ENCODE measurements at places on chromosomes 6 and 20.

DNA sequence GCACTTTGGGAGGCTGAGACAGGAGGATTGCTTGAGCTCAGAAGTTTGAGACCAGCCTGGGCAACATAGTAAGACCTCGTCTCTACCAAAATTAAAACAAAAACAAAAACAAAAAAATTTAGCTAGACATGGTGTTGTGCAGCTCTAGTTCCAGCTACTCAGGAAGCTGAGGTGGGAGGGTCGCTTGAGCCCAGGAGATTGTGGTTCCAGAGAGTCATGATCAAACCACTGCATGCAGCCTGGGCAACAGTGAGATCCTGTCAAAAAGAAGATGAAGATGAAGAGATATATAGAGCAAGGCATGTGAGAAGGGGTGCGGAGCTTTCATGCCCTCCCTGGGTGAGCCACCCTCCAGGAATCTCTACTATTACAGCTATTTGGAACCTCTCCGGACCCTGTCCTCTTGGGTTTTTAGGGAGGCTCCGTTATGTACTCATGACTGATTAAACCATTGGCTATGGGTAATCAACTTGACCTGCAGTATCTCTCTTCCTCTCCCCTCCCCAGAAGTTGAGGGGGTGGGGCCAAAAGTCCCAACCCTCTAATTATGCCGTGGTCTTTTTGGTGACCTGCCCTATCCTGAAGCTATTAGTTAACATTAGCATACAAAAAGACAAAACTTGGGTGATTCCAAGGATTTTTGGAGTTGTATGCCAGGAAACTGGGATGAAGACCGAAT lies 9.0 kb downstream of the POLH start:
- no peak for DNase-seq

DNA sequence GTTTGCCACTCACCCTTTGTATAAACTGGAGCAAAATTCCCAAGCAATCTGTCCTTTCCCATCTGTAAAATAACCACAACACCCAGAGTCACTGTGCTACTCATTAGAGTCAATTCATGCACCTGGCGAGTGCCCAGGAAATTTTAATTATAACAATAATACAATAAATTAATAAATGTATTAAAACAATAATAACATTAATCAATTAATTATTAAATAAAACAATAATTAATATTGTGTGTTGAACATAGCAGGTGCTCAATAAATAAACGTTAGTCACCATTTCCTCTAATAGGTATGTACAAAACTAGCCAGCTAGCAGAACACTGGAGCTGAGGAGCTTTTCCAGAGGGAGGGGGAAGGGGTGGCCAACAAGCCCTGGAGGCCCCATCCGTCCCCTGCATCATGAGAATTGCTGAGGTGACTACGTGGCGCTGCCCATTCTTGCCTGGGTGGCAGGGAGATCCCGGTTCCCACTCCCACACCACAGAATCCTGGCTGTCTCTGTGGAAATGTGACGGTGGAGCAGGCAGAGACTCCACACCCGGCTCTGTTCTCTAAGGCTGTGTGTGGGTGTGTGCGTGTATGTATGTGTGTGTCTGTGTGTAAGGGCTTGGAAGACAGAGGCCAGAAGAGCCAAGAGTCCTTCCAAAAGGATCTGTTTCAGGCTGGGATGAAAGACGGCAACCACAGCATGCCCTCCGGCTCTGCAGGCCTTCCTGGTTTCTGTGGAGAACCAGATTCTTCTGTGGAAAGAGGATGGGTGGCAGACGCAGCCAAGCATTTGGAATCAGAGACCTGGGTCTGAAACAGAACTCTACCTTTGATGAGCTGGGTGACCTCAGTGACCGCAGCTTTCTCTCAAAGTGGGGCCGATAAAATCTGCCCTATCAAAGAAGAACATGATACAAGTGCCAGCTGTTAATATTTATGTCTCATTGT lies 18.8 kb upstream of the EZR start:
- no peak for DNase-seq

- DNase-seq: no peak
Observed at GRCh38 chr20:50595433-50595895, 85.3 kb downstream of the PTPN1 start.

DNA sequence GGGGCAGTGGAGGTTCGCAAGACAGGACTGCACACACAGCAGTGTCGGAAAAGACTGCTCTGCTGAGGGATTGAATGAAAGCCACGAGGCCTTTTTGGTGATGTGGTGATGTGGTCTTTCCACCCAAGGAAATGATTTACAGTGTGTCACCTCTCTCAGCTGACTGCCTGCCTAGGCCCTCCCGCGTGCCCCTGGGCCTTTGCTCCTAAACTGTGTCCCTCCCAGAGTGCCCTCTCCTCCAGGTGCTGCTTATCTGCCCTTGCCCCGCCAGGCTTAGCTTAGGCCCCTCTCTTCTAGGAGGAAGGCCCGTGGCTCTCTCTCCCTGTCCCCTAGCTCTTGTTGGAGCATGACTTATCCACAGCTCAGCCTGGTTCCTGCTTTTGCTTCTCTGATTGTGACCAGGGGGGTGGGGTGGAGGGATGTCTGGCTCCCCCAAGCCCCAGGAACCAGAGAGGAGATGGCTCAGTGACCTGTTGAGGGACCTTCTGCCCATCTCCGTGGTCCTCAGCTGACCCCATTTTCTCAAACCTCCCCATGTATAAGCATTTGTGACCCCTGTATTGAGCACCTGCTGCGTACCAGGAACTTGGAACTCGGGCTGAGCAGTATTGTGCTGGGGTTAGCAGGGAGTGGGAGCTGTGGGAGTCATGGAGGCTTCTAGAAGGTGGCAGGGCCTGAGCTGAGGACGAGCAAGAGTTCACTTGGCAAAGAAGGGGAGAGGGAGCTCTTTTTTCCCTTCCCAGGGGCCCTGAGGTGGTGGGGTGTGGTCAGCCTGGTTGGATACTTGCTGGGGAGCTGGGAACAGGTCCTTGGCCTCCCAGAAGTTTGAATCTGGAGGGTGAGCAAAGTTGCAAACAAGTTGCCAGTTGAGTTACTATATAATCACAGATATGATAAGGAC lies 2.2 kb downstream of the SRC start:
- no peak for DNase-seq

DNA sequence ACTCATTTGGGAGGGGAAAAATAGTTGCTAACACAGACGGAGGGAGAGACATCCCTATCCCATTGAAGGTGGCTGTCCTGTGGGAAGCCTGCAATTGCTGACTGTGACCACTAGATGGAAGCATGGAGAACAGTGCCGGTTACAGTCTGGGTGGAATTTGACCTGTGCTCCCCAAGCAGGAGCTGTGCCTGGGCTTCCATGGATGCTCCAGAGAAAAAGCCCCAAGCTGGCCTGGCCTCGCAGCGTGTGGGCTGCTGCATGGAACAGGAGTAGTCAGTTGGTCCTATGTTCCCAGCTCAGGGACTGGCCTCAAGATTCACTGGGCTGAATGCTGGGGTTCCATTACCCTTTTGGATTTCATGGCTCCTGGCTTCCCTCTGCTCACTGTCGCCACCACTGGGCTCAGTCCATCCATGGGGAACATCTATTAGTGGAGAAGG lies 116.3 kb upstream of the CHD6 start:
- DNase-seq: peak; percentile 15

- DNase-seq: no peak
Observed at GRCh38 chr6:133447924-133448323, 206.8 kb downstream of the EYA4 start.

DNA sequence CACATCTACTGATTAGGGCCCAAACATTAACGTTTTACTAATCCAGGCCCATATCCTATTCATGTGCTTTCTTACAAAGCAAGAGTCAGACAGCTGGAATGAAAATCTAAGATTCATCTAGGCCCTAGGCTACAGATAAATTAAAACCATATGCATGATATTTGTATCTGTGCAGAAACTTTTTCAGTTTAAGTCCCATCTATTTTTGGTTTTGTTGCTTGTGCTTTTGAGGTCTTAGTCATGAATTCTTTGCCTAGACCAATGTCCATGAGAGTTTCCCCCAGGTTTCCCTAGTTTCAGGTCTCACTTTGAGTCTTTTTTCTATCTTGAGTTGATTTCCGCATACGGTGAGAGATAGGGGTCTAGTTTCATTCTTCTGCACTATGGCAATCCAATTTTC lies 20.2 kb downstream of the ADNP start:
- no peak for DNase-seq

- no peak for DNase-seq
Observed at GRCh38 chr6:154347981-154348380, 8.6 kb downstream of the IPCEF1 start.

GRCh38 chr20:38126146-38126921 lies 38.7 kb downstream of the TGM2 start:
- no peak for DNase-seq

DNA sequence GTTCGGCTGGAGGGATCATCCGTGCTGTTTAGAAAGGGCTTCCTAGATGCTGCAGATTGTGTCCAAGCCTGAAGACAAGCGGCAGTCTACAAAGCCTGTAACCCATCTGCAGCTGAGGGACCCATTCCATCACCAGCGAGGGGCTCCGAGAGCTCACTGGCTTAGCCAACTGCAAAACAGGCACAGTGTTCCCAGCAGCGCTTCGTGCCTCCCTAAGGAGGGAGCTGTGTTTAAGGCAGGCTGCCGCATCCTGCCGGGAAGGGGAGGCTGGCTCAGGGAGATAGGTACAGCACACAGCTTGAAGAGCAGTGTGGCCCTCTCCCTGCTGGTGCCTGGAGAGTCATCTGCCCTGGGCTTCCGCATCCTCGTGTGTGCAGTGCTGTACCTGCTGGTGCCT lies 32.4 kb downstream of the DUSP22 start:
- no peak for DNase-seq

DNA sequence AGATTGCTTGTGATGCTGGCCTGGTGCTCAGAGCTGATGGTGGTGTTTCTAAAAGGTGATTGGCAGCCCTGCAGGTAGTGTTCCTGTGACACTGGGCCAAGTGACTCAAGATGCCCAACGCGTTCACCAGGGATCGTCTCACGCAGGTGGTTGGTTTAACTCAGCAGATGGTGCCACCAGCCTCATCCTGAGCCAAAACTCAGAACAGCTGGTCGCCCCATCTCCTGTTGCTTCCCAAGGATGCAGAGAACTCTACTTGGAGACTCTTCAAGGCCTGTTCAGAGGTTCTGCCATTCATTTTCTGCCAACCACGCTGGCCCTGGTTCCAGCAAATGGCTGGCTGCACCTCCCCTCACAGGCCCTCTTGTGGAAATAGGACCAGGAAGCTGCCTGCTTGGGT lies 394.4 kb downstream of the CDH26 start:
- DNase-seq: no peak

GRCh38 chr6:80271074-80271473 lies 164.6 kb downstream of the BCKDHB start:
- no peak for DNase-seq

- DNase-seq: no peak
Observed at GRCh38 chr6:46808806-46809205, 15.6 kb downstream of the MEP1A start.

GRCh38 chr6:137025786-137026730 lies 18.7 kb downstream of the IL20RA start:
- DNase-seq: no peak

GRCh38 chr20:23587631-23588030 lies 18.1 kb downstream of the CST9 start:
- DNase-seq: no peak

DNA sequence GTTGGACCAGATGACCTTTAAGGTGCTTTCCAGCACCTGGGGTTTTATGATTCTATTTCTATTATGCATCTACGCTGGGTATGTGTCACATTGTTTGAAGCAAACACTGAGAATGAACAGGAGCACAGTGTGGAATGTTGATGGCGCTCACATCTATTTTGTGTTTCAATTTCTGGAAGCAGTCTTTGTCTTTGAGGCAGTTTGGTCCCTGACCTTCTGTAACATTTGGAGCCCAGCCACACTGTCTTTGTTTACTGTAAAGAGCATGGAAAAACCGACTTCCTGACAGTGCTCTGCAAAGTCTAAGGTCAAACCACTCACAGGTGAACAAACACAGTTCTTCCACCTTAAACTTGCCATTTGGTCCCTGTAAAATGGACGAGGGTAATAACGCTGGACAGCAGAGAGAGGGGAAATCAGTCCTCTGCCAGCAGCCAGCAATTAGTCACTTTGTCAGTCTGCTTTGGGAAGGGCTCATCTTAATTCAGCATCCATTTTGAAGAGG lies 155.5 kb downstream of the PRL start:
- DNase-seq: no peak

DNA sequence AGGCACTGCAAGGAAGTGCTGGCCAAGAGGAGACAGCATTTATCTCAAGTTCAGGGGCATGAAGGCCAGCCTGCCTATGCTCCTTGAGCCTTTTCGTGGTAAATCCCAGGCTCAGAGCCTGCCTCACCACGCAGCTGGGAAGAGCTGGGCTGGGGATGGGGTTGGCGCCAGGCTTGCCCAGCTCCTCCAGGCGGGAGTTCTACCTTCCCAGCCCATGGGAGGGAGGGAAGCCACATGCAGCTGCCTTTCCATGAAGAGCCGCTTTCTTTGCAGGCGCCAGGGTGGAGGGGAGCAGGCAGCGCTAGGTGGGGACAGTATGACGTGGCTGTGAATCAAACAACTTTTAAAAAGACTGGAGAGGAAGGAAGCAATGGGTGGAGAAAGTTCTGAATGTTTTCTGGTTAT lies 19.5 kb upstream of the SIRT5 start:
- DNase-seq: no peak

- DNase-seq: no peak
Observed at GRCh38 chr6:98828941-98829411, 5.4 kb upstream of the POU3F2 start.

DNA sequence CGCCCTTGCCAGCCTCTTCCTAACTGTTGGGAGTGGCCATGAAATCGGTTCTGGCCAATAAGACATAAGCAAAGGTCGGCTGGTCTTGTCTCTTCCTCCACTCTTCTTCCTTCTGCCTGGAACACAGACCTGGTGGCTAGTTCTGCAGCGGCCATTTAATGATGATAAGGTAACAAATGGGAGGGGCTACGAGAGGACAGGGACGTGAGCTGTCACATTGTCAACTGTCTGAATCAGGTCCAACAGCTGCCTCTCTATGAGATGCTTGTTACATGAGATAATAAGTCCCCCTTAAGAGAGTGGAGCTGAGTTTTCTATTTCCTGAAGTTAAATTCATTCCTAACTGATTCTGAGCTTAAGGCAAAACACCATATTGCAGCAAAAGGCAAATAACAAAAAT lies 12.5 kb upstream of the TMEM242 start:
- DNase-seq: no peak
